T-helper 2 cell (primary cell): ENCODE measurements at places on chromosomes 5 and 9.

DNA sequence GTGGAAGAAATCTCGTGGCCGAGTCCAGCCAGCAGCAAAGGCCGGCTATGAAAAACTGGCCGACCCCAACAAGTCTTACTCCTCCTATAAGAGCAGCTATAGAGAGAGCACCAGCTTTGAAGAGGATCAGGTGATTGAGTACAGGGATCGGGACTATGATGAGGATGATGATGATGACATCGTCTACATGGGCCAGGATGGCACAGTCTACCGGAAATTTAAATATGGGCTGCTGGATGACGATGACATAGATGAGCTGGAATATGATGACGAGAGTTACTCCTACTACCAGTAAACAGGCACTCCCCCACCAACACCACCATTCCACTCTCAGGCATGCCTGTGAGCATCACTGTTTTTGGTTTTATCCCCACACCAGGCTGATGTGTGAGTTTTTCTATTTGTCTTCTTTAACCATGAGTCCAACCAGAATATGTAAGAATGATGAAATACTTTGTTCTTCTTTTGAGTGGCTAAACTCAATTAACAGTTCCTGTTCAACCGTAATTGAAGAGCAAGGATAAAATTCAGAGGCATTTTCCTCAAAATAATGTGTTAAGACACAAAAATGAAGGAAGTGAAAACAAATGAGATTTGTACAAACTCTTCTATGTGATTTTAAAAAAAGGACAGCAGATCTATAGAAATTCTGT is 35.5 kb downstream of the RFK start:
- DNase-seq, result no peak

GRCh38 chr5:95970359-95970704 is 8.7 kb upstream of the ELL2 start:
- DNase-seq, result no peak

GRCh38 chr5:159415301-159415937 is 85.1 kb upstream of the IL12B start:
- DNase-seq, result no peak

DNA sequence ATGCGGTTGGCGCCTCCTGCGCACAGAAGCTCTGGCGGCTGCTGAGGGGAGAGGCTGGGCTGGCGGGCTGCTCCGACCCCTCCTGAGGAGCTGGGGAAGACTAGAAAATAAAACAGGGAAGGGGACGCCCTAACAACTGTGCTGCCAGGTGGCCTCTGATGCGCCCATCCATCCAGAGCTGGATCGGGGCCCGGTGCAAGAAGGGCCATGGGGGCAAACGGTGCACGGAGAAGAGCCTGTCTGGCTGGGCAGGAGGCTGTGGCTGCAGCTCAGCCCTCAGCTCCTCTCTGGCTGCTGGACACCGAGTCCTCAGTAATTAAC is 21.0 kb upstream of the MRNIP start:
- no peak for DNase-seq

DNA sequence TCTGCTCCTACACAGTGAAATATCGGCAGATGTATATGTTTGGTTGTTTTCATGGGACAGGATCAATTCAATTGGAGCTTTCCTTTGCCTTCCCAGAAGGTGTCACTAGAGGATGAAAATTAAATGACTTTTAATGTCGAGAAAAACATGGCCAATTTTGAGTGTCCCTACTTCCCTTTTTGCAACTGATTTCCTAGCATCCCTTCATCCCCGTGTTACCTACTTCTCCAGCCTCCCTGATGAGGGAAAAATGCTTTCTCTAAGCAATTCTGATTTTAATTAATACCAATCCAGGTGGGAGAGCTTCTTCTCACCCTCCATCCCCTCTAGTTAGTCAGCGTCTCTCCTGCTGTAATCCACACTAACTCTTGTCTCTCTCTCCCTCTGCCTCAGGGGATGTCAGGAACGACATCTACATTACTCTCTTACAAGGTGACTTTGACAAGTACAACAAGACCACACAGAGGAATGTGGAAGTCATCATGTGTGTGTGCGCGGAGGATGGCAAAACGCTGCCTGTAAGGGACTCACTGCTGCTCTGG is 64.9 kb downstream of the DOCK2 start:
- no peak for DNase-seq

GRCh38 chr5:57175551-57176309 is 1.9 kb downstream of the GPBP1 start:
- DNase-seq, result peak; percentile 24

DNA sequence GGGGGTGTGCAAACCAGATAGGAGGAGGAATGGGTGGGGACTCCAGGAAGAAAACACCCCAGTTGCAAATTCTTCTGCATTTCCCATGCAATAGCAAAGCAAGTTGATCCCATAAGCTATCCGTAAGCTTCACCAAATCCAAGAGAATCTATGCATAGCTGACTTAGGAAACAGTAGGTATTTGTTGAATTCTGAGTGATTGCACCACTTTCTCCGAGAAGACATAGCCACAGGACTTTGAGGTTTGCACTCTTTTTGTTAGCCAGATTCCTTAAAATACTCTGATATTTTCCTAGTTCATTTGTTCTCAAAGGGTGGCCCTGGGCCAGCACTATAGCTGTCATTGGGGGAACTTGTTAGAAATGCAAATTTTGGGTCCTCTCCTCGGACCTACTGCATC is 271.9 kb downstream of the SLIT3 start:
- DNase-seq, result no peak

DNA sequence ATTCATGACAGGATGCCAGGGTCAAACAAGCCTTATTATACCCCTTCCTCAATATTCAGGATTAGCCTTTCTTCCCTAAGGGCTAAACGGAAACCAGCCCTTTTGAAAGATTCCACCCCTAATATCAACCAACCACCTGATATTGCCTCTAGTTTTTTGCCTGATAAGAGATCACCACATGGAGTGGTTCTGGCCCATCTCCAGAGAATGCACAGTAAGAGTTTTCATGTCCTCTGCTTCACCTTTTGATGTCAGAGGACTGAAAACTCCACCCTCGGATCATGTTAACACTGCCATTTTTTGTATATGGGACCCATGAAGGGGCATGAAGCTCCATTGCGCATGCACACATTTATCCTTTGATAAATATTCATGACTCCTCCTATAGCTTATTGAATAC is 5.8 kb upstream of the LNPEP start:
- no peak for DNase-seq

GRCh38 chr9:8074713-8075286 is 275.2 kb upstream of the DMAC1 start:
- no peak for DNase-seq

- DNase-seq, result no peak
Observed at GRCh38 chr9:16174915-16175314, 622.1 kb downstream of the CCDC171 start.

- DNase-seq, result no peak
Observed at GRCh38 chr9:35341585-35341984, 148.3 kb upstream of the RUSC2 start.

DNA sequence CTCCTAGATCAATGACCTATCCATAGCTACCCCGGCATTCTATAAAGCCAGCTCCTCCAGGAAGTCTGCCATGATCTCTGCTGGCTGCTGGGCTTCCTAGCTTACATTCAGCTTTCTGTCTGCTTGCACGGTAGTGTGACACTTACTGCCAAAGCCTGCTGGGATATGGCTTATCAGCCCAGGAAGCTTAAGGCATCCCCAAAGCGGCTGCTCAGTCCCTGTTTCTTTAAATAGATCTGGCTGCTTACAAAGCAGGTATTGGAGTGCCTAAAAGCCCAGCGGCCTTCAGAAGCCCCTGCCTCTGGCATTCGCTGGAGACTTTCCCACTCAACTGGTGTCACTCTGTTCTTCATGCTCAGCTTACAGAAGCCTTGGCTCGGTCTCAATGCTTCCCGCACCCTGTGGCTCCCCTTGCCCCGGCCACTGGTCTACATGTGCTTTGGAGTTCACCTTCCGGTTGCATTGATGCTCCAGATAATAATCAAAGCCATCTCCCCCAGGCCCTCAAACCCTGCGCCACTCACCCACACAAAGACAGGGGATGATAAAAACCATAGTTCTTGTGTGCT is 31.3 kb upstream of the STRBP start:
- no peak for DNase-seq

- DNase-seq, result no peak
Observed at GRCh38 chr9:4967523-4967922, 17.5 kb upstream of the JAK2 start.

- no peak for DNase-seq
Observed at GRCh38 chr5:10607666-10608073, 43.8 kb downstream of the ANKRD33B start.

GRCh38 chr5:88374391-88374790 is 105.7 kb upstream of the TMEM161B start:
- no peak for DNase-seq

DNA sequence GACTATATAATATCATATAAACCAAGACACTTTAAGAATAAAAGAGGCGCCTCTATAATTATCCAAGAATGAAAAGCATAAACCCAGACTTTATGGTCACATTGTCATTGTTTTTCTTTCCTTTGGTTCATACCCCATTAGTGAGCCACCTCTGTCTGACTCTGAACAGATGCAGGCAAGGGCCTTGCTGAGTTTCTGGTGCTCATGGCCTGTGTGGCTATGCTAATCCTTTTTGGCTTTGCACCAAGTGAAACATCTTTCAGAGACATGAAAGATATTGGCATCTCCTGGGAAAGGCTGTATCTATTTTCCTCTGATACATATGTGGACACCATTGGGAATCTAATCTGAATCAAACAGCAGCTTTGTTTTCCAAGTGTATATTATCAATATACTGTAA is 222.5 kb downstream of the CHSY3 start:
- DNase-seq, result no peak

- DNase-seq, result no peak
Observed at GRCh38 chr5:7517006-7517405, 121.1 kb downstream of the ADCY2 start.

GRCh38 chr9:89747596-89747995 is 142.8 kb downstream of the GADD45G start:
- DNase-seq, result no peak

DNA sequence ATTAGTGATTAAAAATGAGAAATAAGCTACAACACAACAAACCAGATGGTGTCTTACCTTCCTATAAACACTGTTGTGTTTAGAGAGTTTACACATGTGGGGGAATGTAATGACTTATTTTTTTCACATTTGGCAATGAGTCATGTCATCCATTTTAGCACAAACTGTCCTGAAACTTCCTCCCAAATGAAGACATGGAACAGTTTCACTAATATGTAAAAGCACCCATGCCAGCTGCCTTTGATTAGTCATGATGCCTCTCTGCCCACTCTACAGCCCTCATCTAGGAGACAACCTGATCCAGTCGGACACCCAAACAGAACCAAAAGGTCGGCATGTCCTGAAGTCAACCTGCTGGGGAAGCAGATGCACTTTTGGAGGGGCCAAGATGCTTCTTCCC is 98.2 kb downstream of the SEMA5A start:
- no peak for DNase-seq

DNA sequence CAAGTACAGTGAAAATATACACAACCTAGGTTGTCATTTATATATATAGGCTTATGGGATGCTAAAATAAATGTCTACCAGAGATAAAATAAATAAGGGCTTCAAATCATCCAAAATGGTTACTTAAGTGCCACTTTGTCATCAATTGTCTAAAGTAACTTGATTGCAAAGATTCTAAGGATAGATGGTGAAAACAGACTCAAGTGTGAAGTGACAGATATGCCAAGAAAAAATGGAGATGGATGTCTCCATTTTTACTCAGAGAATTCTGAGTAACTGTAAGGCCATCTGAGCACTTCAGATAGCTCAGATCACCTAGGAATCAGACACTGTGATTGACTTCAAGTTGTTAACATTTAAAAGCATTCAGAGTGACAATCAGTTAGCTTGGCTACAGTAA is 824.3 kb downstream of the PRELID2 start:
- DNase-seq, result no peak

GRCh38 chr5:36178524-36178890 is 26.6 kb downstream of the SKP2 start:
- no peak for DNase-seq

- DNase-seq, result no peak
Observed at GRCh38 chr9:85283421-85283820, 458.3 kb downstream of the AGTPBP1 start.

GRCh38 chr9:72006501-72006900 is 53.9 kb downstream of the C9orf57 start:
- DNase-seq, result no peak

DNA sequence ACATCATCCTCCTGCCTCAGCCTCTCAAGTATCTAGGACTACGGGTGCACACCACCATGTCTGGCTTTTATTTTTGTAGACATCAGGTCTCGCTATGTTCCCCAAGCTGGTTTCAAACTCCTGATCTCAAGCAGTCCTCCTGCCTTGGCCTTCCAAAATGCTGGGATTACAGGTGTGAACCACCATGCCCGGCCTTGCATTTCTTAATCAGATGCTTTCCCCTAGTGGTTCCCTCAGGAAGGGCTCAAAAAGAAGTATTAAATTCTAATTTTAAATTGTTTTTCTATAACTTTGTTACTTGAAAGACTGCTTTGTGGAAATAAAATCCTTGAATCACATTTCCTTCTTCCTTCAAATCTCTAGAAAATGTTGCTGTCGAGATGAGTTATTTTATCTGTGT is 79.5 kb upstream of the ROR2 start:
- DNase-seq, result no peak

DNA sequence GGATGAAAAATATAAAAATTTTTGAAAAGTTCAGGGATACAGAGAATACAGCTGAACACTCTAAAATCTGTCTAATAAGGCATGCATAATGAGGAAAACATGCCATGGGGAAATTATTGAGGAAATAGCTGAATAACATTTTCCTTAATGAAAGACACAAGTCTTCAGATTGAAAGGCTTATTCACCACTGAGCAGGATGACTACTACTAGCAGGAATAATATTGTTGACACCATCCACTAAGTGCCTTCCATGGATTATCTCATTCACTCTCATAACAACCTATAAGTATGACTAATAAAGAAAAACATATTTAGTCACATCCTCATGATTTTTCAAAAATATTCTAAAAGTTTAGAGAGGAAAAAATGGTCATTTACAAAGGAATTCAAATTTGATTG is 96.7 kb upstream of the FER start:
- DNase-seq, result no peak

DNA sequence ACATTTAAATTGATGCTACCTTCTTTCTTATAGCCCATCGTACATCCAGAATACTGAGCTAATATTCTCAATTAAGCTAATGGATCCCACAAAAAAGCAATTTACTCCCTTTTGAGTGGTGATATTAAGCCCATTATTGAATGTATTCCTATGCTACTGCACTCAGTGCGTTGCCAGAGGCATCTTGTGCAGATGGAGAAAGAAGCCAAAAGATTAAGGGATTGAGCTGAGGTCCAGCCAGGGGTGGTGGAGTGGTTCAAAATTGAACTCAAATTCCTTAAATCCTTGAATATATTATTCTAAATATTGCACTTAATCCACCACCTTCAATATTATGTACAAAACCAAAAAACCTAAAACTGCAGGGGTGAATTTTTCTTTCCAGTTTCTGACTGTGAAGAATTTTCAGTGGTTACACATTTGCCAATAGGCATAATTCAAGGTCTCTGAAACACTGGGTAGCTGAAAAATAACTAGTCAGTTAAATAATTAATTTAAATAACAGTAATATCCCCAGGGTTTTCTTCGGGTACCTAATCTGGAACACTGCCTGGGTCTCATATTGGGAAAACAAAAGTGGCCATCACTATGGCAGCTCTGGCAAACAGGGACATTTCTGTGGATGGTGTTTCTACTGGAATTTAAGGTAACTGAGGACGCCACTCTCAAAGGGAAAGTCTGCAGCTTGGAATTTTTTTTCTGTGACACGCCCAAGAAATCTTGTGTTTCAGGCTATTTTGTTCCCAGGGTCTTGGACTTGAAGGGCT is 6.2 kb upstream of the LIFR start:
- DNase-seq, result no peak
